H1 (cell line): ENCODE measurements at places on chromosomes 7 and 10.

- no peak for DNase-seq
Measured at GRCh38 chr7:156206174-156206573, 393.9 kb upstream of the SHH start.

- no peak for DNase-seq
Measured at GRCh38 chr10:129771991-129772431, 192.1 kb downstream of the EBF3 start.

- DNase-seq: no peak
Measured at GRCh38 chr10:130747946-130748345, 563.6 kb downstream of the TCERG1L start.

DNA sequence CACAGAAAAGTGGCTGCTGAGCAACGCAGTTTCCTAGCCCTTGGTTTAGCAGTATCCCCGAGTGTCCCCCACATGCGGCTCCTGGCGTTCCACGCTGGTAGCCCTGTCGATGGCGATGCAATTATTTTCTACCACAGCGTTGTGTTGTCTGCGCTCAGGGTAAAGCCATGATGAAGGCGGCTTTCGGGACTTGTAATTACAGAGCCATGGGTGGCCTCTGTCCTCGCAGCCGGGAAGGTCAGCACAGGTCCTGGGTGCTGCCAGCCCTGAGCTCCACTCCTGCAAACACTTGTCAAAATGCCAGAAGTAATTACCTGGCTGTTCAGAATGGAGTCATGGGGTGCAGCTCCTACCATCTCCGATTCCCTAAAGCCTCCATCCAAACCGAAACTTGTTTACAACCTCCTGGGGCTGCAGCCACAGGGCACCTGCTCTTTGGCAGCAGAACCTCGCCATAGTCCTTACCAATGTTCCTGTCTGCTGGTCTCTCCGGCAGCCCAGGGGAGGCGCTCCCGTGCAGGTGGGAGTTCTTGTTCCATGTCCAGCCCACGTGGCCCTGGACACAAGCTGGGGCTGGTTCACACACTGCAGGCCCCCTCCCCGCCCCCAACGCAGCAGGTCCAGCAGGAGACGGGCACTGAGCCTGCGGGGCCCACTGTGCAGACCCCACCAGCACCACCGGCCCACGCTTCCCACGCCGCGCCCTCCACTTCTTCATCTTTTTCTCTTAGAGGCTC lies 512.6 kb downstream of the PTPRN2 start:
- no peak for DNase-seq

DNA sequence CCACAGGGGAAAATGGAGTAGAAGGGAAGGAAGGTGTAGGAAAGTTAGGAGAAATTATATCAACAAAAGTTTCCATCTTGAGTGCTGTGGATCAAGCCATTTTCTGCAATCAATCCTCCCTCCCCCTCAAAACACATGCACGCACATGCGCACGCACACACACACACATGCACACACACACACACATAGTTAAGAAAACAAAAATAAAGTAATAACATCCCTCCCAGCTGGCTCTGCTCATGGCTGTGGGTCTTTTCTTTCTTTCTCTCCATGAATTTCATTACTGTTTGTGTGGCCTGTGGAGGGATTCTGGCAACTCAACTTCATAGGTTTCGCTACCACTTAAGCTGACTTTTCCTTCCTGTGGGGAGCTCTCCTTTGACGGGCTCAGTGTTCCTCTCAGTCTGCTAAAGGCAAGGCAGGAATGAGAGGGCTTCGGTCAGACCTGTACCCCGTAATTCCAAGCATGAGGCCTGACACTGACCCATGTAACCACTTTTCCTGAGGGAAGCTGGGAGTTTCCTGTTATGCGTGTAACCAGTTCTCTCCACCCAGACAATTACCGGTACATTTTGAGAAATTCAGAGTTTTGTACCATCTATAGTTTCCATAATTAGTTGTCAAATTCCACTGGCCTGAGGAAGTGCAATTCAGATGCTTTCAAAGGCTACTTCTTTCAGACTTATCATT lies 79.8 kb downstream of the ZNF92 start:
- no peak for DNase-seq

DNA sequence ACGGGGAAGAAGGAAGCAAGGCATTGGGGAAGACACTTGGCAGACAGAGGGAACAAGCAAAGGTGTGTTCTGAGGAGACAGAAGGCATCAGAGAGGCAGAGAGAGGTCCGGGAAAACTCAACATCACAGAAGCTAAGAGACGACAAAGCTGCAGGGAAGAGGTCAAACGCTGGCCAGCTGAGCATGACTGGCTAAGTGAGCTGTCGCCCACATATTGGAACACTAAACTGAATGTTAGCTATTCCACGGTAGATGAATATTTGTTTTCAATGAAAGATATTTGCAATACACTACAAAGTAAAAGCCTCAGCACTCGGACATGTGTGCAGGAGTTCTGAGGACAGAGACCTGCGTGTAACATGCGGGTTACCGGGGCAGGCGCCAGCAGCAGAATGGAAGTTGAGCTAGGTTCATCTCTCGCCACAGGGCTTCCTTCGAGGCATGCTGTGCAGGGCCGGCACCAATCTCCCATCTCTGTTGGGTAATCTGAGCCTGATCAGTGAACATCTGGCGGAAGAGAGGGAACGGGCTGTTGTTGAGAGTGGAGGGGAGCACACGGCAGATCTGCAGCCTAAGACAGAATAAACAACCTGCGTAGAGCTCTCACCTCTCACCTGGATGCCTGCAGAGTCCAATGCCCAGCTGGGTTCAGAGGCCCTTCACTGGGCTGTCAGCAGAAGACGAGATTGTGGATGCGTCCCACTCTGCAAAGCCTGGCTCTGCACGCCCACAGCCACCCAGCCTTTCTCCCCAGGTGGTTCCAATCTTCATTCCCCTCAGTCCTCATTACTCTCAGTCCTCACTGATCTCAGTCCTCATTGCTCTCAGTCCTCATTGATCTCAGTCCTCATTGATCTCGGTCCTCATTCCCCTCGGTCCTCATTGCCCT lies 35.9 kb downstream of the INSIG1 start:
- no peak for DNase-seq

DNA sequence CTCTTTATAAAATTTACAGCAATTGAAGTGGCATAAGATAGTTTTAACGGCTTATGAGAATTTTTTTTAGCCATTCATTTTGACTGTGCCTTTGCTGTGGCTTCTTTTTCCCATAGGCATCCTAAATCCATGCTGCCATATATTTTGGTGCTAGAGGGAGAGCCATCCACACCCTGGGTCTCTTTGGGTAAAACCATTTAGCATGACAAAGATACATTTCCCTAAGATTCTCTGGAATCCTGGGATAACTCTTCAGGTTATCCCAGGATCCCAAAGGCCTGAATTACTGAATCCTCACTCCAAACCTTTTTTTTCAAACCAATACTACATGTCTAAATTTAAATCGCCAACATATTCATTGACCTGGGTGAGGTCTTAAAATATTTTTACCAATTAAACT lies 28.9 kb downstream of the DNAJC12 start:
- no peak for DNase-seq

- no peak for DNase-seq
Measured at GRCh38 chr7:82701949-82702348, 258.4 kb upstream of the CACNA2D1 start.

GRCh38 chr10:123521076-123521475 lies 145.1 kb upstream of the GPR26 start:
- DNase-seq: no peak

- no peak for DNase-seq
Measured at GRCh38 chr7:26005683-26006410, 146.2 kb upstream of the NFE2L3 start.
